ENCODE measurements at places on chromosomes 6 and 20. TPM values are rescaled to one million over a fixed set of nuclear protein-coding genes. Genes with fewer than 3 reads are reported as not detected.
A peak's percentile ranks its signal among the peaks of the same experiment; 100 is the strongest.

- no peak for DNase-seq
Measured at GRCh38 chr6:162873537-162873936, 145.8 kb downstream of the PACRG start.

- DNase-seq = no peak
Measured at GRCh38 chr20:53597521-53598120, 4.0 kb upstream of the ZNF217 start.

- no peak for DNase-seq
Measured at GRCh38 chr20:1204113-1204512, 859 bp downstream of the C20orf202 start.

DNA sequence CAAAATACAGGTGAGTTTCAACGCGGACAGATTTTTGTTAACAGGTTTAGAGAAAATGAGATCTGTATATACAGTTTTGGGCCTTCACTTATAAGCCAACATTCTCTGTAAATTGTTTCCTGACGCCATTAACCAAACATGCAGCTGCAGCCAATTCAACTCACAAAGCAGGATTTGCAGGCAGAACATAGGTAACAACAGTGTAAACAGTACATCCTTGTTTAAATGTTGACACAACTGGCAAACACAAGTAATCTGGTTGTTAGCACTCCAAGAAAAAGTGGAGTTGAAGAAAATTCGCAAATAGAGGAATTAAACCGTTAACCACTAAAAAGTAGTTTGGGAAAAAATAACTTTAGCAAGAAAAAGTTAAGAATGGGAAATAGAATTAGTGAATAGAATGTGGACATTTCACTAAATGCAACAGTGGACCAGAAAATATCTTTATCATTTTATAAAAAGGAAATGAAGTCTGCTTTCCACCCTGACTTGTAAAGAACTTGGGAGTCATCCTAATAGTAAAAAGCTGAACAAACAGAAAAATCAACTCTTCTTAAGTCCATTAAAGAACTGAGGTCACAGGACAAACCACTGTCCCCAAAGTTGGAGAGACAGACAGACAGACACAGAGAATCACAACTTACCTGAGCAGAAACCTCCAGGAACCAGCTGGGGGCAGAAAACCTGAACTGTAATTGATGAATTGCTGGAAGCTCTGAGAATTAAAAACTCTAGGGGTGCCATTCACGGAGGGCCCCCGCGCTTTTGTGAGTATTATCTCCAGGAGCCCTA, 10.1 kb downstream of the SMIM28 start:
- DNase-seq = no peak

DNA sequence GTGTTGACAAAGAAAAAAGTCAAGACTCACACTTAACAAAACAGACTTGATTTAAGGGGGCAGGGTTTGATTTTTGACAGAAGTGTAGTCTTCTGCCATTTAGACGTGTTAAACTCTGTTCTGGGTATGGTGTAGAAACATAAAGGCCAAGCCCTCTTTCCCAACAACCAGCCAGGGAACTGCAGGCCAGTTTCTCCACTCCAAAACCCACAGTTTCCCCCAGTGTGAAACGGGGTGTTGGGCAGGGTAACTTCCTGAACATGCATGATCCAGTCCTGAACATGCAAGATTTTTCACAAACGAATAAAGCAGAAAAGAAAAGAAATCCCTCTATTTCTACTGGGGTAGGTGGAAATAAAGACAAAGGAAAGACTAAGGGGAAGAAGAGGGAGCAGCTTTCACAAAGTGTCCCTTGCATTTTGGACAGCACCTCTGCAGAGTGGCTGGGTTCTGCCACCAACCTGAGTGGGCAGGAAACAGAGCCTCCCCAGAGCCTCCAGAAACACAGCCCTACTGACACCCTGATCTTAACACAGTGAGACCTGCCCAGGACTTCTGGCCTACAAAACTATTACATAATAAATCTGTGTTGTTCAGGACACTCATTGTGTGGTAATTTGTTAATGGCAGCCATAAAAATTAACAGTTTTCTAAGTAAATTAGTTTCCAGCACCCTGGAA, 7.5 kb downstream of the APMAP start:
- no peak for DNase-seq

DNA sequence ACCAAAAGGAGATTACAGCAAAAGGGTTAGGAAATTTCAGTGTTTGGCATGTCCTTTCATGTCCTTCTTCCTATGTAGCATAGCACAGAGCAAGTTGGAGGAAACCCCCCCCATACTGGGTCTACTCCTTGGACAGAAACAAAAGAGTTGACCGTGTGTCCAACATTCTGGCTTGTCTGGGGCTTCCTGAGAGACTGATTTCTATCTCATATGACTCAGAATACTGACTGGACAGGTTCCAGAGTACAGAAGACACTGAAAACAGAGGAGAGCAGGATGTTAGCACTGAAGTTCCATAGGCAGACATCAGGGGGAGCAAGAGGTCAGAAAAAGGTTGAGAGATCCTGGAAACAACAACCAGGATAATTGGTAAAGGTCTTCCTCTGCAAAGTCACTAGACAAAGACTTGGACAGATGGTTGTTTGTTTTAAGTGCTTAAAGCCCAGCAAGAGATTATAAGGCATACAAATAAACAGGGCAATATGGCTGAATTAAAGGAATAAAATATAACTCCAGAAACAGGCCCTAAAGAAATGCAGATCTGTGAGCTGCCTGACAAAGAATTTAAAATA, 48.4 kb downstream of the USP49 start:
- DNase-seq = peak; percentile 72

- peak; percentile 54 for DNase-seq
Measured at GRCh38 chr6:134419716-134420115, 101.8 kb upstream of the SGK1 start.

- DNase-seq = peak; percentile 21
Measured at GRCh38 chr6:132298344-132298949, 102.8 kb downstream of the MOXD1 start.

DNA sequence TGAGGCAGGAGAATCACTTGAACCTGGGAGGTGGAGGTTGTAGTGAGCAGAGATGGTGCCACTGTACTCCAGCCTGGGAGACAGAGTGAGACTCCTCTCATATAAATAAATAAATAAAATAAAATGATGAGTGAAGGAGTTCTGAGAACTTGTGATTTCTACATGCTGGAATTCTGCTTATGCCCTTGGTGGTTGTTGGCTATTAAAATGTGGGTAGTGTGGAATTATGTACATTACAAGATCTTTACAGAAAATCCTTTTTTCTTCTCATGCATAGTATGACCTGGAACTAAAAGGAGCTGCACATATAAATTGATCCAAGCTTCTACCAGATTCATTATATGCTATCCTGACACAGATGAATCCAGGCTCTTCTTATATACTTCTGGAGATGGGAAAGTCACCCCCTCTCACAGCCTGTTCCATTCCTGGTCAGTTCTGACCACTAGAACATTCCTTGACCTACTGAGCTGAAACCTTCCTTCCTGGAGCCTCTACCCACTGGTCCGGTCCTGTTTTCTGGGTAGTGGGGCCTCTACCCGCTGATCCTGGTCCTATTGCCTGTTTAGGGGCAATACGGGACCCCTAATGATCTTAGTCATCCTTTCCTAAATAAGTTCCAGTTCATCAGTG, 37.7 kb upstream of the TAF8 start:
- DNase-seq = no peak

DNA sequence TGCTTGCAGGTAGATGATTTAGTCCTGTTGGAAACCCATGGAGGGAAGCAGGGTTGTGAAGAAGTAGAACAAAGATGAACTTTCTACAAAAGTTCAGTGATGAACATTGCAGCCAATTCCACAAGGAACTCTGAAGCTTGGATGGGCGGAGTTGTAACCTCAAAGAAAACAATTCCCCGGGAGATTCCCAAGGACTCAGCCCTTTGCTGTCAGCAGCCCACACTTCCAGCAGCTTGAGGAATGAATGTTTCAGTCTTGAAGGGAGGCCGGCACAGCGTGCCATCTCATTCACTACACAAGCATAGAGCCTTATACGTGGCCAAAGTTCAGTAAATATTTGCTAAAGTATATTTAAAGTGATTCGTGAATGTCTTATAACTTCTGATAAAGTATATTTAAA, 269.4 kb downstream of the NKAIN2 start:
- DNase-seq = peak; percentile 70

DNA sequence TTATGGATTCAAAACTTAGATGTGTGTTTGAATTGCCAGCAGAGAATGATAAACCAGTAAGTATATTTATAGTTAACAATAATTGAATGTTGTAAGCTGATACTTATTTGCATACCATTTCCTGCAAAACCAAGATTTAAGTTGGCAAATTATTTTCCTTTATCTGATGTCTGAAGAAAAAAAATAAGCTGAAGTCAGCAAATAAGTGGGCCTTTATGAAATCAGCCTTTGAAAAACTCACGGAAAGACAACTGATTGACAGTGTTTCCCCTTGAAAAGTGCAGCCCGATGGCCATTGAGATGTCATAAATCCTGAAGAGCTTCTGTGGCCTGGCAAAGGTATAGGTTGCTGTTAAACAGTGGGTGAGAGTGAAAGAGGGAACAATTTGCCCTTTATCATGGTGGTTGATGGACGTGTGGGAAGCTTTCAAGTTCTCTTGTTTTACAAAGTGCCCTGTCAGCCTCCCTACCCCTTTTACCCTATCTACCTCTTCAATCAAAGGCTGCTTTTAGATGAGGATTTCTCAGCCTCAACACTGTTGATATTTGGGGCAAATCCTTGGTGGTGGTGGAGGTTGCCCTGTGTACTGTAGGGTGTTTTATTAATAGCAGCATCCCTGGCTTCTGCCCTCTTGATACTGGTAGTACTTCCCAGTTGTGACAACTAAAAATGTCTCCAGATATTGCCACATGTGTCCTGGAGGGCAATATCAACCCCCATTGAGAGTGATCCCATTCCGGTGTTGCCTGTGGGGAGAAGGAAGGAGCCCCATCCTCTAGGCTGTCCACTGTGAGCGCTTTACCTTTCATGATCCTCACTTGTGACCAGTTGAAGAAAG, 50.2 kb downstream of the VAPB start:
- no peak for DNase-seq

GRCh38 chr6:119036081-119036480, 42.4 kb downstream of the FAM184A start:
- DNase-seq = no peak

DNA sequence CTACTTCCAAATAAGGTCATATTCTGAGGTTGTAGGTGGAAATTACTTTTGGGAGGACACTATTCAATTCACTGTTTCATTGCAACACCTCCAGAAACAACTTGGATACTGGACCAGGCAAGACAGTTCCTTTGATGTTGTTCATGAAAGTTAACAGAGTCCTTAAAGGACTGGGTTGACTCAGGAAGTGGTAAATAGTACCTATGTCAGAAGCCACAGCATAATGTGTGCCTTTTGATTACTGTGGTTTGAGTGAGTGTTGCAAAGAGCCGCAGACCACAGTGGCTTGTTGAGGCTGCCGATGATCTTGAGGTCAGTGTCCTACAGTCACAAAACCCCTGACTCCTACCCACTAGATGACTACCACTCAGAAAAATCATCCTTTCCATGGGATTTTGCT, 10.9 kb downstream of the IL20RA start:
- no peak for DNase-seq

Gene PCIF1
- 48.1 TPM for total RNA-seq

Gene MARCKS
- 140 TPM for total RNA-seq

Gene OPRL1
- 1.6 TPM for total RNA-seq

Gene THBD
- 73.3 TPM for total RNA-seq

Gene ADGRB3
- total RNA-seq = 3.3 TPM
